ENCODE measurements at places on chromosomes 1 and 21.

GRCh38 chr1:111784273-111784901, 28.7 kb downstream of the DDX20 start:
- no peak for DNase-seq

DNA sequence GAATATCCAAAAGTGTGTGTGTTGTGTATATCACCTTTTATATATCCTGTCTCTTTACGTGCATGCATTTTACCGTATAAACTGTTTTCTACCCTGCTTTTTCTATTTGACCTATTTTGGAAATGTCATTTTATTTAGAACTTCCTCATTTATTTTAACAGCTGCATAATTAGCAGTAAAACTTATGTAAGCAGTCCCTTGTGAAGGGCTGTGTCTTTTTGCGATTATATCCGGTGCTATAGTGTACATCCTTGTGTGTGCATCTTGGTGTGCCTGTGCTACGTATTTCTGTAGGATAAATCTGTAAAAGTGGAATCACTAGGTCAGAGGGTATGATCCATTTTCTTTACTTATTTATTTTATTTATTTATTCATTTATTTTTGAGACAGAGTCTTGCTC, 7.2 kb downstream of the LGALS8 start:
- no peak for DNase-seq

- peak; percentile 78 for DNase-seq
Observed at GRCh38 chr1:173095632-173096031, 44.9 kb upstream of the TNFSF18 start.

GRCh38 chr1:43531107-43531905, 623 bp downstream of the PTPRF start:
- no peak for DNase-seq

- DNase-seq: no peak
Observed at GRCh38 chr1:237005674-237006073, 1.4 kb upstream of the MT1HL1 start.

GRCh38 chr1:93549811-93550210, 101.9 kb downstream of the FNBP1L start:
- no peak for DNase-seq

DNA sequence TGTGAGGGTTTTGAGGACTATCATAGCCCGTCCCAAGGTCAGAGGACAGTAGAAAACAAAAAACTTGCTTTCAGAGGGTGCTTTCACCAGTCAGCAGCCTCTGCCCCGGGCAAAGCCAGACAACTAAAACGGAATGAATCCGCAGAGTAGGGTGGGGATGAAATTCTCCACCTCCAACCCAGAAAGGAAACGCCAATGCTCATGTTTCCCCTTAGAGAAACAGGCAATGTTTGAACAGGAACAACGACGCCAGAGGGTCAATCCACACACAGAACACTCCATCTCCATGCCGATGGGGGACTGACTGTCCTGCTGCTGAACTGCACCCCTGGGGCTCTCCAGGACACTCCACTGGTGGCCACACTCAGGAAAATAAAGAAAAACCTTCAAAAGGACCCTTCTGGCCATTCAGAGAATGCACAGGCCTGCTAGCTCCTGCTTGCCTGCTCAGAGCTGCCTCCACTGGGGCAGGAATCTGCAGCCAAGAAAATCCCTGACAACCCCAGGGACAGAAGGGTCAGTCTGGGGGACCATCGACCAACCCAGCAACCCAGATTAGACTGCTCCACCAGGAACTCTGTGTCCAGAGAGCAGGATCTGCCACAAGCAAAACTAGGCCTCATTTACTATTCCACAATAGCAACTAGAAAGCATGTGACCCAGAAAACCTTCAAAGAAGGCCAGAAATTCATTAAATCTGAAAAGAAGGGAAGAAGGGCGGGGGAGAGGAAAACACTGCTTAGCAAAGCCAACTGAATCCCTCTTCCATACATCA, 116.0 kb downstream of the TOMM20 start:
- DNase-seq: peak; percentile 71

- no peak for DNase-seq
Observed at GRCh38 chr1:241396747-241397681, 40.0 kb upstream of the RGS7 start.

- no peak for DNase-seq
Observed at GRCh38 chr1:51372561-51372960, 42.2 kb upstream of the TTC39A start.

DNA sequence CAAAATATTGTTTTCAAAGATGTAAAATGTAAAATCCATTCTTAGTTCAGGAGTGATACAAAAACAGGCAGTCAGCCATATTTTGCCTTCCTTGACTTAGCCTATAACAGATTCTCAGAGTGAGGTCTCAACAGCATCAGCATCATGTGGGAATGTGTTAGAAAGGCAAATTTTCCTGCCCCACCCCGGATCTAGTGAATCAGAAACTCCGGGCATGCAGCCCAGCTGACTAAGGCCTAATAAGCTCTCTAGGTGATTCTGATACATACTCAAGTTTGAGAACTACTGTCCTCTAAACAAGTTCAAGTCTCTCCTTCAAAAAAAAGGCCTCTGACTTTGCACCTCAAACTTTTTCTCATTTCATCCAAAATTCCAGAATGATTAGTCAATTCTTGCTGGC, 46.9 kb upstream of the PRRC2C start:
- DNase-seq: no peak

DNA sequence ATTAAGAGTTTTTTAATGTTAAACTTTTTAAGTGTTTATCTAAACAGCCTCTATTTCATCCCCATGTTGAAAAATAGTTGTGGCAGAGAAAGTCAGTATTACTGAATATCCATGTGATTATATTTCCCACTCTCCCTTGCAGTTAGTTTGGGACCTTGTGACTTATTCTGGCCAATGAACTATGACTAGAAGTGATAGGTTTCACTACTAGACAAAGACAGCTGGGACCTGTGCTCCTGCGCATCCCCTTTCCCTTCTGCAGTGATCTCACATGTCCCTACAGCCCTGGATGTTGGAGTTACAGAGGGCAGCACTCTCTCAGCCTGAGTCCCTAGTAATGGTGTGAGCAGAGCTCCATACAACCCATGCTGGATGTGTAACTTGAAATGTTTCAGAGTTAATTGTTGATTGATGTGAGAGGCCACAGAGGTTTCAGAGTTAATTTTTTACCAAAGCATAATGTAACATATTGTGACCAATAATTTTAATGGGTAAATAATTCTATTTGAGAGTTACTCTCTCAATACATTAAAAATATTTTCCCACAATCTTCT, 18.7 kb upstream of the SAMD13 start:
- no peak for DNase-seq

- no peak for DNase-seq
Observed at GRCh38 chr21:14383596-14384180, 742 bp upstream of the HSPA13 start.

DNA sequence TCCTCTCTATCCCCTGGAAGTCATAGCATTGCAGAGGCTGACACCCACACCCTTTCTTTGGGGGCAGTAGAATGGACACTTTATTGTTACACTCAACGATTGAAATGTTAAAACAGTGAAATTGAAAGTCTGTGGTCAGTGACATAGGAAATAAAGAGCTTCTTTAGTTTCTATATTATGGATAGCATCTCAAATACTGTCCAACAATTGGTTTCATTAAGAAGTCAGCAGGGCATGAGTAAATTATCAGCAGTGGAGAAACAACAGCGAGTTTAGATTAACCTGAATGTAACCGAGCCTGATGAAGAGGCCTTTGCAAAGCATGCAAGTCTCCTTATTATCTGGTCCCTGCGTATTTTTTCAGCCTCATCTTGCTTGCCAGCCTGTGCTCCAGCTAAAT, 350.7 kb downstream of the NTNG1 start:
- peak; percentile 50 for DNase-seq

GRCh38 chr1:25700626-25701025, 84.0 kb downstream of the MAN1C1 start:
- no peak for DNase-seq

DNA sequence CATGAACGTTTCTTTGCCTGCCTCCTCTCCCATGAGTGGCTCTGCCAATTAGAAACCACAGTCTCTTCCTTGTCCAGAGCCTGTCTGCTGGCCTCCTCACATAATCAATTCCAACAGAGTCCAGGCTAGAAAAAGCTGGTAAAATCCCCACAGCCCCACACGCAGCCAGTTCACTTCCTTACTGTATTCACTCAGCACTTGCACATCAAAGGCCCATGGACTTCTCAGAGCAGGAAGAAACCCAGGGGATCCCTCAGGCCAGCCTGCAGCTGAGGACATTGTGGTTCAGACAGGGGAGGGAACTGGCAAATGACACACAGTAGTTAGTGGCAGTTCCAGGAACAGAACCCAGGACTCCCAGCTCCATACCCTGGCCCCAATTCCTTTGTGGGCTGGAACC, 171.6 kb upstream of the EDN2 start:
- DNase-seq: no peak

DNA sequence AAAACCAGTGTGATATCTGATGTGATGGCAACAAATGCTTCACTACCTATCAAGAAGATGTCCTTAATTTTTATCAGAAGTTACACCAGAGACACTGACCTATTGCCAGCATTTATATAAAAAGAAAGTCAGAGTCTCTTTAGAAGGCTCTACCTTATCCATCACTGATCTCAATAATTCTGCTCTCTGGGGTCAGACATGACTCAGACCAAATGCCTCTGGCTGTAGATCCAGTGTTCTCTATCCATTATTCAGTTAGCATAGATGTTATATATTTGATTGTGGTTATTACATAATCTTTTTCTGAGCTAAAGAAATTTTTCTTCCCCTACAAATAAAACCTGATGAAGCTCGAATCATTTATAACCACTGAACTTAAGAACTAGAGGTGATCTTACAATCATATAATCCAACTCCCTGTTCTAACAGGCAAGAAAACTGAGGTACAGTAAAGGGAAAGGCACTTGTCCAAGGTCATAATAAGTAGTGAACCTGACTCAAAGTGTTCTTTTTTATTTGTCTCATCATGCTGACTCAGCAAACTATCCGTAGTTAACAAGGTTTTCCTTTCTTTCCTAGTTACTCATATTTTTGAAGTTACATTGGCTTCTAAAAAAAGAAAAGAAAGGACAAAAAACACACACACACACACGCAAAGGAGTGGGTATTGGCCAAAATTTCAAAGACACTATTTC, 43.6 kb upstream of the ESRRG start:
- DNase-seq: no peak

DNA sequence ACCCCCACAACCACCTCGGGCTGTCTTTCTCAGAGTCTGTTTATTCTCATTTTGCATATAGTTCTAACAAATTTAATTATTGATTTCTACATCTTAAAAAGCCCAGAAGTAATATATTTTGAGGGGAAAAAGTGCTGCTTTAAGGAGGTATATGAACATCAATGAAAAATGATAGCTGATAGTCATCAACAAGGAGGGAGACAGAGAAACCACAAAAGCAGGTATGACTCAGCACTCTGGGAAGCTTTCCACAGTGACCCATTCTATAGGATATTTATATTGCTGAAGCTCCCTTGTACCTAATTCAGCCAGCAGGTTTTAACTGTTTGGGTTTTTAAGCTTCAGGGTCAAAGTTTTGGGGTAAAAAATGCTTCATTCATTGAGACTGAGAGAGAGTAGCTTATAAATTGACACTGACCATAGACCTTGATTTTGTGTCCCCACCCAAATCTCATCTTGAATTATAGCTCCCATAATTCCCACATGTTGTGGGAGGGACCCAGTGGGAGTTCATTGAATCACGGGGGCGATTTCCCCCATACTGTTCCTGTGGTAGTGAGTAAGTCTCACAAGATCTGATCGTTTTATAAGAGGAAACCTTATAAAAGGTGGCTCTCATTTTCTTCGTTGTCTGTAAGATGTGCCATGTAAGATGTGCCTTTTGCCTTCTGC, 27.4 kb downstream of the VANGL1 start:
- no peak for DNase-seq

DNA sequence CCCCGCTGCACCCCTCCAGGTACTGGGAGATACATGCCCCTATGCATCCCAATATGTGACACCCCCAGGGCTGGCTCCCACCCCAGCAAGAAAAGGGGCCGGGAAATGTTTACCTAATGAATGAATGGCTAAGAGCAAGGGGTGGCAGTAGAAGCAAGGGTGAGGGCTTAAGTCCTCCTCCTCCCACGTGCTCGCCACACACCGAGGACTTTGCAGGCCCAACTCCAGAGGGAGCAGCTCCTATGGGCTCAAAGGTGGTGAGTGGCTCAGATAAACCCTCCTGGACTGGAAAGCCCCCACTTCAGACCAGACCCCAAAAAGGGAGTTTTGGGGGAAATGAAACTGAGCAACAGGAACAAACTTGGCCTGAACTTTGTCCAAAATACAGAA, 11.4 kb downstream of the SLC45A3 start:
- DNase-seq: no peak

DNA sequence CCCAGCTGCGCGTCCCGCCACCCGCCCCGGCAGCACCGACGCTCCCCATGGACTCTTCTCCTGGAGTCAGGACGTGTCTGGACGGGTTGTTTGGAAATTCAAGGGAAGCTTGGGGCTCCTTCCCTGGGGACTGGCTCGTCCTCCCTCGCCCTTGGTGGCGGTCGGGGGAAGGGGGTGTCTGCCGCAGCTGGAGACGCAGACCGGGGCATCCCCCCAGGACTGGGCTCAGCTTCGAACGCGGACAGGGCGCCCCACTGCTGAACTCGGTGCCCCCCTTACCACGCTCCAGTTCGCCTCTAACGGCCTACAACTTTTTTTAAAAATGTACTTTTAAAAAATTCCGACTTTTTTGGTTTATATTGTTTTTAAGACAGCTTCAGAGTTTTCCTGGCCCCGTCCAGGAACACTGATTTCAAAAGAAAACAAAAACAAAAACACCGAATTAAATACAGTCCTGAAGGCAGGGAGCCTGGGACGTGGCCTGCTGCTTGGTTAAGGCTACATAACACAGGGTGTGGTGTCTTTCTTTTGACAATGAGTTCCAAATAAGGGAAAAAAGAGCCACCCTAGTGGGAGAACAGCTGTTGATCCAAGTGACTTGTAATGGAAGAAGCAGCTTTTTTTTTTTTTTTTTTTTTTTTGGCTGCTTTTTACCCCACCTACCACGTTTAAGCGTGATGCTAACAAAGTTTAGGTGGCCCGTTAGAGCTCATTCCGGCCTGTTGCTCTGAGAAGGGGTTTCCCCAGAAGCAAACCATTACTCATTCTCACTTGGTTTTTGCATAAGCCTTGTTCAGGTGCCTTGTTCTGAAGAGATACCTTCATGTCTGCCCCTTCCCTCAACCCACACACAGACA, 862 bp upstream of the DIPK1A start:
- DNase-seq: no peak

- no peak for DNase-seq
Observed at GRCh38 chr1:76503100-76503499, 364.2 kb upstream of the ST6GALNAC5 start.

DNA sequence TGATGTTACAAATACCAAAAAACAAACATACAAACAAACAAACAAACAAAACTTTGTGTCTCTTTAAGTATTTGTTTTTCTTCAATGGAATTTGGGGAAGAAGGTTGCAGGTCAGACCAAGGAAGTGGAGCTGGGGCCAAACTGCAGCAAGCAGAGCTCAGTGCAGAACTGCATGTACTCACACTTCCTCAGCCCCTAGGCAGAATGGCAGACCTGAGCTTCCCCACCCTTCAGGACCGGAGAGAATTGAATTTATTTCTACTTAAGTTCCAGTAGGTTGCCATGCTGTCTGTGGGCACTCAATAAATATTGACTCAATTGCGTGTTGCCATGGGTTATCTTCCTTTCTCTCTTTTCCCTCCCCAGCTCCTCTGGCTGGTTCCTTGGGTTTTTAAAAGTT, 173.6 kb downstream of the PTGER3 start:
- no peak for DNase-seq

Measured in foreskin melanocyte (primary cell).